Endothelial cell of umbilical vein (primary cell): ENCODE measurements at places on chromosomes 4 and X. TPM values are rescaled to one million over a fixed set of nuclear protein-coding genes. Genes with fewer than 3 reads are reported as not detected.

- DNase-seq, result no peak
Observed at GRCh38 chrX:52990848-52991247, 32.5 kb upstream of the FAM156A start.

- DNase-seq, result no peak
Observed at GRCh38 chrX:77617206-77617605, 168.8 kb downstream of the ATRX start.

DNA sequence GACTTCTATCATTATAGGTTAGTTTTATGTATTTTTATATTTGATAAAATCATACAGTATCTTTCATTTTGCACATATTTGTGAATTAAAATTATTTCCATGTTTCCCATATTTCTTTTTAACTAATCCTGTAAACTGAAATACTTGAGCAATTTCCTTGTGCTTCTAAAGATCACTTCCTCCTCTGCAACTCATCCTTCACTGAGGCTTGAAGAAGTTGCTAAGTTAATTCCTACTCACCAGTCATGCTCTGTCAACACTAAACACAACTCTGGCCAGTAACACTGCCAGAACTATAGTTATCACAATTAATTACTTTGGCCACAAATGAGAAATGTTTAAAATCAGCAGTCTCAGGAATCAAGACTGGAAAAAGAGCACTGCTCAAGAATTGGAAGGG, 6.7 kb downstream of the SPATA4 start:
- DNase-seq, result no peak

DNA sequence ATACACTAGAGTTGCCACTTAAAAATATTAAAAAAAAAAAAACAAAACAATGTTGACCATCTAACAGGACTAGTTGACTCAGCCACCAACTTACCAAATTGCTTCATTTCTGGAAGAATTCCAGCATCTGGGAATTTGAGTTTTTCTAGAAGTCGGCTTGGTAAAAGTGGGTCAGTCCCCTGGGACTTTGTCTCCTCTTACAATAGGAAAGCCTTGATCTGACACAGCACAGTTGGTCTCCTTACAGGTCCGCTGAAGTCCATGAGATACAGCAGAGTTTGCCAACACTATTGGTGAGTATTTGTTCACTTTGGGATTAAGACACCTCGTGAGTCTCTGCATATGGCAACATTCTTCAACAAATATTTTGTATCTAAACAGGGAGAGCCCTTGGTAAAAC, 18.2 kb upstream of the DDIT4L start:
- no peak for DNase-seq

GRCh38 chr4:115219862-115220261, 106.4 kb upstream of the NDST4 start:
- no peak for DNase-seq

GRCh38 chr4:73816814-73817213, 19.7 kb upstream of the CXCL6 start:
- DNase-seq, result peak; percentile 79

DNA sequence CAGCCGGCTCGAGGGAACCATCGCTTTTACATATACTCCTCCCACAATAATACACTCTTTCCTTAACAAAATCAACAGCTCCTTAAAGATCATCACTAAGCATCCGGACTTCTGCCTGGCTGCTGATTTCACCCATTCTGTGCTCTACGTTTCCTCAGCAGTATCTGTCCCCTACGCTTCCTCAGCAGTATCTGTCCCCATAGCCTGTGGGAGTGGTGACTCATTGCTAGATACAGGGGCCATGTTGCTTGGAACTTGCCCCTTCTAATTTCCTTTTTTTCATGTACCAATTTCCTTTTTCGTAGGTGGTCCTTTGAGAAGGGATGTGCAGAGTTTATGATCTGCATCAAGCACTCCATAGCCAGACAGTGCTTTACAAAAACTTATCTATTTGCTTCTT, 18.6 kb downstream of the MAP3K15 start:
- DNase-seq, result no peak

DNA sequence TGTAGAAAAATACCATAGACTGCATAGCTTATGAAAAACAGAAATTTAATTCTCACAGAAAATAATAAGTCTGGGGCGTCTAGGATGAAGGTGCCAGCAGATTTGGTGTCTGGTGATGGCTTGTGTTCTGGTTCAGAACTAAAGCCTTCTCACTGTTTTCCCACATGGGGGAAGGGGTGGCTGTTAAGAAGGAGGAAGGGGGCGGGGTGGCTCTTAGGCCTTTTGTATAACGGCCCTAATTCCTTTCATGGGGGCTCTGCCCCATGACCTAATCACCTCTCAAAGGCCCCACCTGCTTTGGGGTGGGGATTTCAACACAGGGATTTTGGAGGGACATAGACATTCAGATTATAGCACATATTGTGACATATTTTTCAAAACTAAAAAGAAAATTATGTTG, 173.2 kb upstream of the TECRL start:
- DNase-seq, result no peak

GRCh38 chr4:20403290-20403689, 151.6 kb downstream of the SLIT2 start:
- DNase-seq, result no peak

DNA sequence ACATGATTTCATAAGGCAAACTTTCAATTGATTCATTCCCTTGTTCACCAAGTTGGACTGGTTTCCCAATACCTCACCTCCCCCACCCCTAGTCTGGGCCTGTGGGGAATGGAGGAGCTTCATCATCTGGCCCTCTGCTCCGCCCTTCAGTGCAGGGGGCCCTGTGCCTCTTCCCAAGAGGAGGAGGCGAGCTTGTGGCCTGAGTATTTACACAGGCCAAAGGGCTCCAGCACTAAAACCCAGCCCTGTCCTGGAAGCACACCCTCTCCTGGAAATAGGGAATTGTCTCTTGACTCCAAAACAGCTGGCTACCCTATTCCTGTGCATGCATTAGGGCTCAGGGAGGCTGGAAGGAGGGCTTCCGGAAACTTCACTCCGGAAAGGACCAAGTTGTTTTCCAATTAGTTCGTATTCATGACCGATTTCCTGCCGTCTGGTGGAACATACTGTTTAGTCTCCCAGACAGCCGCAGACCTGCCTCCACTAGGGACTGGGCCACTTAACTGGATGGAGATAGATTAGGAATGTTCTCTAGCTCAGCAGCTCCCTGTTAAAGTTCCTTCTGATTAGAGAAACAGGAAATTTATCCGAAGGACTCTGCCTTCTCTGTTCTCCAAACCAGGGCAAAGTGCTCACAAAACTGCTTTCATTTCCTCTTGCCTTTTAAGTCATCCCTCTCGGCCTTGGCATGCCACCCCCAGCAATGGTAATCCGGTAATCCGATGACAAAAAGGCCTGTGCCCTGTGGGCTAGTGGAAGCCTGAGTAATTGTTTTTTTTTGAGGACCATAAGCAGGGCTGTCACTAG, 5.8 kb downstream of the SRPX2 start:
- peak; percentile 93 for DNase-seq

DNA sequence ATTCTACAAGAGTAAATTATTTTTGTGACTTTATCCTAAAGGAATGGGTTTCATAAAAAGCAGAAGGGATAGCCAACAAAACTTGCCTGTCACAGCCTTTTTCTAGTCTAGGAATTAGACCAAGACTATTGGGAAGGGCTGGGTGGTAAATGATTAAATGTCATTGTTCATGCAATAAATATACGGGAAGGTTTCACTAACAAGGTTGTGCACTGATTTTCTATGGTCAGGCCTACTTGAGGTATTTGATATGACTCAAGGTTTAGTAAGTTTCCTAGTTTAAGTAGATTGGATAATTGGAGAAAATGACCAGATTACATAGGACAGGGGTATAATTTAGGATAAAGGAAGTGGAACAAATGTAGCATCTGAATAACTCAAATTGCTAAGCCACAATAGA, 249.1 kb upstream of the BMP3 start:
- no peak for DNase-seq

GRCh38 chr4:79050541-79050880, 111.3 kb upstream of the PAQR3 start:
- no peak for DNase-seq

- no peak for DNase-seq
Observed at GRCh38 chr4:175090116-175090515, 172.0 kb downstream of the ADAM29 start.

DNA sequence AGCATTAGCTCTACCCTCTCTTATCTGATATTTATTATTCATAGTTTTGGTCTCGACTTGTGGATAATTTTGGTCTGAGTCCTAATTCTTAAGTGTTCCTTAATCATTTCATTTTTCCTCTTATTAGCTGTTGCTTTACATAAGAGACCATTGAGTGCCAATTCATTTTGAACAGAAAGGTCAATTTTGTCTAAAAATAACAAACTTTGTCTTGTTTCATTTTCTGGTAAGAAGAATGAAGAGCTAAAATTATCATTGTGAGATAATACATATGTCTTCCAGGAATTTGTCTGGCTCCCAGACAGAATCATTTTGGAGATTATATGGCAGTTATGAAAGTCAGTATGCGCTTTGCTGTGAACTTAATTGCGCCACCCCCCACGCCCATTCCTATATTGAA, 1471.8 kb downstream of the PCDH7 start:
- no peak for DNase-seq

- no peak for DNase-seq
Observed at GRCh38 chr4:148651991-148652390, 209.8 kb upstream of the NR3C2 start.

DNA sequence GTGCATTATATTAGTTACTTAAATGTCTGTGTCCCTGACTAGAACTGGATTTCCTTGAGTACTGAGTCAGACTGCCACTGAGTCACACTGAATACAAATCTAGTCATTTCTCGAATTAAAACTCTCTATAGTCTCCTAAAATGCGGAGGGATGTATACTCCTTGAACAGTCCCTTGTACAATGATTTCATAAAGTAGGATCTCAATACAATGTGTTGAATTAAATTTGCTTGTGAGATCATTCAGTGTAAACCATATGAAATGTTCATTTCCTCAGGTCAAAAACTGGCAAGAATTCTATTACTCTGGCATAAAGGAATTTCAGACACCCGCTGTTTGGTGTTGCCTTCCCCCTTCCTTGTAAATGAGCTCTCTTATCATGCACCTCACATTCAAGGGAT, 17.5 kb upstream of the FAM241A start:
- peak; percentile 39 for DNase-seq

DNA sequence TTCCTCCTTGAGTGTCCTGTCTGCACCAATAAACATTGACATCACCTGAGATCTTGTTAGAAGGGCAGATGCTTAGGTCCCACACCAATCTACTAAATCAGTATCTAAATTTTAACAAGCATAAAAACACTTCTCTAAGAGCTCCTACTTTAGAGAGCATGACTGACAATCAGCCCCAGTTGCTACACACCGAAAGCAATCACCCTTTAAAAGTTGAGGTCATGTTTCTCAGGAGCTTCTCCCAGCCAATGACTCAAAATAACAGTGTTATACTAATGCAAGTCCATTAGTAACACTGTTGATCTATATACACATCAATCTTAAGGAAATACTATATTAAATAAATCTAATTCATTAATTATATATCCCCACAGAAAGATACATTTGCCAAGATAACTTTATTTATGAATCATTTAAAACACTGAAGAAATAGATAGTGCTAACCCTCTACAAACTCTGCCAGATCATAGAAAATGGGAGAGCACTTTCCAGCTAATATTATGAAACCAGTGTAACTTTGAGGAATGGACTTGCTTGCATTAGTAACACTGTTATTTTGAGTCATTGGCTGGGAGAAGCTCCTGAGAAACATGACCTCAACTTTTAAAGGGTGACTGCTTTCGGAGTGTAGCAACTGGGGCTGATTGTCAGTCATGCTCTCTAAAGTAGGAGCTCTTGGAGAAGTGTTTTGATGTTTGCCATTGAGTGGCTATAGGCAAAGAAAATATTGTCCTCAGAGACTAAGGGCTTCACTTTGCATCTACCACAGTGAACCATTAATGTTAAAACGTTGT, 109.8 kb upstream of the HDX start:
- no peak for DNase-seq

DNA sequence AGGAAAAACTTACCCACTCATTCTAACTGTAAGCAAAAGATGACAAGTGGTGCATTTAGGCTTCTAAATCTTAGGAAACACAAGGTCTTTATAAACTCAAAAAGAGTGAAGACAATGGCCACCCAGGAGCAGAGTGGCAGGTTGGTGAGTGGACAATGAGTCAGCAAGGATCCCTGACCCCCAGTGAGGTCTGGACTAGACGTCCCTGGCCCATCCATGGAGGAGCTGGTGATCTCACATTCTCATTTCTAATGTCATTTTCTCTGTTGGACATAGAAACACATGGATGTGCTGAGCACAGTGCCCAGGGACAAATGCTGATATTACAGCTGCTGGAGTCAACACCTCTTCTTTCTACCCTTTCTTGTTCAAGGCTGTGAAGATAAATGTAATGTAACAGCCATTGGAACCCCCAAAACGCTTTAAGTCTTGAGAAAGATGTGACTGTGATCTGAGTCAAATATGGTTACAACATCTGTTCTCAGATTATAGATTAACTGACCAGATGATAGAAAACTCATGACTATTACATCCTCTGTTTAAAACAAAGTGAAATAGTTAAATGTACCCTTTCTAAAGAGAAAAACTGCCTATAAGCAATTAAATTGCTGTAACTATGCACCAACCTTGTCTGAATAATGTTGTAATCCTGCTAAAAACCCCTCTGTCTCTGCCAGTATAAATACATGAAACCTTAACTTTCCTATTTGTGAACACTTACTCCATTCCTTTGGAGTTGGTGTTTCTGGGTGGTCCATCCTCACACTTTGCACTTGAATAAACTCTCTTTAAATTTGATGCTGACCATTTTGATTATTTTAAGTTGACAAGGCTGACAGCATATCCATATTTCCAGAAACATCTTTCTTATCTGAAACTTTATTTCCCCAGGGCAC, 92.7 kb downstream of the USP46 start:
- no peak for DNase-seq

DNA sequence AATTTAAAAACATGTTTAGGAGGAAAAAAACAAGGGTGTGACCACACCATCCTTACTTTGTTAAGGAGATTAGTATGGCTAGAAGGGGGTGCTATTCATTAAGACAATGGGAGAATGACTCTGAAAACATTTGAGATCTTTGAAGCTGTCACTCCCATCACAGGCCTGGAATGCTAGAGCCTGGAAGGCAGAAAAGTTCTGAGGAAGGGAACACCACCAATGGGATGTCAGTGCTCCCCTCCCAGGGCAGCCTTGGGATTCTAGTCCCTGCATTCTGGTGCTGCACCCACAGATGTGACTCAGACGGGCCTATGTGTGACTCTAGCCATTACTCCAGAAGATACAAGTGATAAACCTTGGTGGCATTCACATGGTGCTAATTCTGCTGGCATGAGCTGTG, 162.2 kb upstream of the ANXA10 start:
- no peak for DNase-seq

- DNase-seq, result peak; percentile 9
Observed at GRCh38 chr4:185540487-185541120, 5.3 kb upstream of the PDLIM3 start.

- DNase-seq, result no peak
Observed at GRCh38 chrX:153642051-153642654, 4.8 kb upstream of the DUSP9 start.

The GATA1 gene
- not detected in 2 replicates for polyA plus RNA-seq

The CENPVL1 gene
- polyA plus RNA-seq, result not detected in 2 replicates

The FAM47A gene
- not detected in 2 replicates for polyA plus RNA-seq

The SYN1 gene
- not detected in 2 replicates for polyA plus RNA-seq

The PAGE5 gene
- polyA plus RNA-seq, result not detected in 2 replicates

The TXLNG gene
- polyA plus RNA-seq, result 4.8 and 6.8 TPM in 2 replicates

The FOXO4 gene
- polyA plus RNA-seq, result 4.7 and 5.6 TPM in 2 replicates

The SERPINA7 gene
- not detected in 2 replicates for polyA plus RNA-seq

The UGT2A1 gene
- 0.04 and 0.11 TPM in 2 replicates for polyA plus RNA-seq

The SPANXC gene
- polyA plus RNA-seq, result not detected in 2 replicates
